ENCODE measurements at places on chromosomes 12 and 14. TPM values are rescaled to one million over a fixed set of nuclear protein-coding genes. Genes with fewer than 3 reads are reported as not detected.

DNA sequence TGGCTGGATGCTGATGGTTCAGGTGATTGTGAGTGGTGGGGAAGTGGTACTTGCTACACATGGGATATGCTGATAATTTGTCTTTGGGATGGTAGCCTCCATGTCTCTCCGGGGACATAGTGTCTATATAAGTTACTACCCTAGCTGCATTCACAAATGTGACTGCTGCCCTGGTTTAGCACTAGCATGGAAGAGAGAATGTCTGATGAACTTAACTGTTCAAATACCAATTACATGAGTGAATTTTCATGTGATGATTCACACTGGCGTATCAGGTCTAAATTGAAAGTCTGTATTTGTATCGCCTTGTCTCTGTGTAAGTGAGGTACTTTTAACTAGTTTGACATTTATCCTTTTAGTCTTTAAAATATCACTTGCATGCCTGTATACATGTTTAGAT lies 34.4 kb downstream of the ATF7IP start:
- H3K27me3 ChIP-seq = no peaks in the 10 kb centered on the region
- DNase-seq = no peak
- H3K27ac ChIP-seq = peak overlapping the region; percentile 71
- peaks cover 86% of the 10 kb centered on the region for H3K4me1 ChIP-seq
- H3K4me3 ChIP-seq = peak overlapping the region; percentile 47

- H3K4me3 ChIP-seq = no peak overlapping the region
- no peak for DNase-seq
- peaks cover 40% of the 10 kb centered on the region for H3K27me3 ChIP-seq
- H3K4me1 ChIP-seq = no peaks in the 10 kb centered on the region
Measured at GRCh38 chr12:7058163-7058845, 2.2 kb upstream of the C1S start.

Gene PAX9
- not detected for total RNA-seq

Gene TRHDE
- total RNA-seq = not detected

- no peak overlapping the region for H3K4me3 ChIP-seq
Measured at GRCh38 chr14:26839481-26839880, 241.6 kb upstream of the NOVA1 start.

DNA sequence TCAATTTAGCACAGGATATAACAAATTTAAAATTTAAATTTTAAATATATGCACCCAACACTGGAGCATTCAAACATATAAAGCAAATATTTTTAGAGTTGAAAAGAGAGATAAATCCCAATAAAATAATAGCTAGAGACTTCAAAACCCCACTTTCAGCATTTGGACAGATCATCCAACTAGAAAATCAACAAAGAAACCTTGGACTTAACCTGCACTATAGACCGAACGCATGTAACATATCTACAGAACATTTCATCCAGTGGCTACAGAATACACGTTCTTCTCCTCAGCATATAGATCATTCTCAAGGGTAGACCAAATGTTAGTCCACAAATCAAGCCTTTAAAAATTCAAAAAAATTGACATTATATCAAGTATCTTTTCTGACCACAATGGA lies 64.0 kb downstream of the SPTSSA start:
- H3K27ac ChIP-seq = no peak overlapping the region
- no peaks in the 10 kb centered on the region for H3K27me3 ChIP-seq
- no peak for DNase-seq
- H3K36me3 ChIP-seq = no peaks in the 10 kb centered on the region

GRCh38 chr14:61406675-61407074 lies 85.3 kb downstream of the PRKCH start:
- no peaks in the 10 kb centered on the region for H3K27me3 ChIP-seq
- peak overlapping the region; percentile 79 for H3K27ac ChIP-seq
- H3K4me1 ChIP-seq = peaks cover 72% of the 10 kb centered on the region
- H3K36me3 ChIP-seq = peaks cover 50% of the 10 kb centered on the region
- H3K4me3 ChIP-seq = peak overlapping the region; percentile 41

GRCh38 chr12:4564818-4565217 lies 2.8 kb downstream of the DYRK4 start:
- no peak for DNase-seq
- H3K4me3 ChIP-seq = peak overlapping the region; percentile 26
- H3K4me1 ChIP-seq = peaks cover 33% of the 10 kb centered on the region
- H3K27me3 ChIP-seq = peaks cover 6% of the 10 kb centered on the region
- peaks cover 18% of the 10 kb centered on the region for H3K36me3 ChIP-seq
- peak overlapping the region; percentile 35 for H3K27ac ChIP-seq

Gene RTN1
- total RNA-seq = not detected

GRCh38 chr14:59246566-59246965 lies 58.1 kb downstream of the DAAM1 start:
- H3K4me1 ChIP-seq = peaks cover 7% of the 10 kb centered on the region
- H3K4me3 ChIP-seq = no peak overlapping the region
- DNase-seq = no peak

Gene RNF212B
- not detected for total RNA-seq

DNA sequence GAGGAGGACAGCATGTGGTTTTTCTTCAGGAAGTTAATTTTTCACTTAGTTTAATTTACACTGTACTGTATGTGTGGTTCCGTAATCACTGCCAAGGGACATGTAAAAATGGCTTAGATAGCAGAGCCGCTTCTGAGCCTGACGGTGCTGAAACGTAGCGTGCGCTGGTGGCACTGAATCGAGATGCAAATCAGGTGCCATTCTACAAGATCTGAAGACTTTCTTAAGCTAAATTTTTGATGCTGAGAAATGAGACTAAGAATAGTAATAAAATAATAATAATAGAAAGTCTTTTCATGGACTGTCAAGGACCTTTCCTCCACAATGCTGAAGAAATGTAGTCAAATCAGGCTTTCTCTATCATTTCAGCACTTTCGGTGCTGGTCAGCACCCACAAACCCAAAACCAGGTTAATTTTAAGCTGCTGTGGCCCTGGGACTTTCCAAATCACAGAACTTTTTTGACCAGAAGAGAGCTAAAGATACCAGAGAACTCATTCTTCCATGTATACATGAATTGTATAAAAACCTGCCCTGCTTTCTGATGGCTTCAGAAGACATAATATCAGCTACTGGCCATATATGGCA lies 183.3 kb upstream of the LMO3 start:
- no peak overlapping the region for H3K27ac ChIP-seq
- H3K27me3 ChIP-seq = no peaks in the 10 kb centered on the region
- no peaks in the 10 kb centered on the region for H3K4me1 ChIP-seq
- DNase-seq = no peak

Gene MYH6
- not detected for total RNA-seq

GRCh38 chr12:97767347-97767746 lies 304.7 kb downstream of the RMST start:
- no peak for DNase-seq
- H3K27me3 ChIP-seq = no peaks in the 10 kb centered on the region
- H3K36me3 ChIP-seq = no peaks in the 10 kb centered on the region
- no peak overlapping the region for H3K4me3 ChIP-seq
- H3K4me1 ChIP-seq = no peaks in the 10 kb centered on the region

DNA sequence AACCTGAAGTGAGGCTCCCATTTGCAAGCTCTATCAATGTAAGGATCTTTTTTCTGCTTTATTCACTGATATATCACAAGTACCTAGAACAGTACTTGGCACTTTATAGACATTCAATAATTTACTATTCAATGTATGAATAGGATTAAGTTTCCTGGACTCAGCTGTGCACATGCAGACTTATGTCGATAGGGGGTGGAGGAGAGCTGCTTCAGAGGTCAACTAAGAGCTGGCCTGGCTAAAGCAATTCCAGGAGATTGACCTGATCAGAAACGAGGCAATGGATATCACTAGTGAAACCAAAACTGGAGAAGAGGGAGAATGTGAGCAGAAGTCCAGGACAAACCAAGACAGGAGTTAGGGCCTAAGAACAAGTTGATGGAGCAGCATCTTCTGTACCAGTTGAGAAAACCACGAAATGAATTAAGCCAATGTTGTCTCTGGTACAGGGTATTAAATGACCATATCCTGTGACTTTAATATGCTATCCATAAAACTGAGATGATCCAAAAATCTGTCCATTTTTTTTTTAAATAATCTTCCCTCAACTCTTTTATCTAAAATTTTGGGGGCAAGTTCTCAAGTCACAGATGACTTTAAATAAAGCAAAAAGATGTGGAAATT lies 169.2 kb downstream of the PIK3C2G start:
- H3K27ac ChIP-seq = no peak overlapping the region
- no peak overlapping the region for H3K4me3 ChIP-seq
- H3K4me1 ChIP-seq = no peaks in the 10 kb centered on the region
- no peaks in the 10 kb centered on the region for H3K36me3 ChIP-seq
- no peak for DNase-seq

GRCh38 chr12:96183734-96184370 lies 10.3 kb upstream of the ELK3 start:
- peaks cover 4% of the 10 kb centered on the region for H3K36me3 ChIP-seq
- DNase-seq = no peak
- H3K27ac ChIP-seq = no peak overlapping the region
- no peak overlapping the region for H3K4me3 ChIP-seq

- H3K27me3 ChIP-seq = peaks cover 12% of the 10 kb centered on the region
- DNase-seq = no peak
- no peak overlapping the region for H3K27ac ChIP-seq
- H3K36me3 ChIP-seq = no peaks in the 10 kb centered on the region
Measured at GRCh38 chr14:74645756-74646470, 33.9 kb upstream of the LTBP2 start.

All from activated CD8-positive, alpha-beta T cell treated with anti-CD3 and anti-CD28 coated beads, Interleukin-2, amount 10 ng/mL, durations not matched to agents 7 days and 5 days (primary cell).